ENCODE measurements at places on chromosomes 12 and 14.
A peak's percentile ranks its signal among the peaks of the same experiment; 100 is the strongest.

GRCh38 chr12:45988264-45988663 lies 2.1 kb downstream of the SCAF11 start:
- no peak for DNase-seq

DNA sequence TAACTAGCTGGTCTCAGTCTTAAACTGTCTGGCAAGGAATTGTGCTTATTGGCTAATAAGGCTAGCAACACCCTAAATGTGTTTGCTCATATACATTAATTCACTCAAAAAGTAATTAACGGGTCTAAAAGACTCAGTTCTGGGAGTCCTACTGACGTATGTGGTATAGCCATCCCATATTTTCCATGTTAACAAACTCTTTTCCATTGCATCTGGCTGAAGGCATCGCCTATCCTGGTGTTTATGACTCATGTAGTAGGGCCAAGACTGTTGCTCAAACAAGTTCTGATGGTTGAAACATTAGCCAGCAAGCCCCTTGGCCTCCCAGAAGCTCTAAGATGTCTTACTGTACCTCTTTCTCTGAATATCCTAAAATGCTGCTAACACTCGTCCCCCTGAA lies 98.5 kb downstream of the PHLDA1 start:
- no peak for DNase-seq

DNA sequence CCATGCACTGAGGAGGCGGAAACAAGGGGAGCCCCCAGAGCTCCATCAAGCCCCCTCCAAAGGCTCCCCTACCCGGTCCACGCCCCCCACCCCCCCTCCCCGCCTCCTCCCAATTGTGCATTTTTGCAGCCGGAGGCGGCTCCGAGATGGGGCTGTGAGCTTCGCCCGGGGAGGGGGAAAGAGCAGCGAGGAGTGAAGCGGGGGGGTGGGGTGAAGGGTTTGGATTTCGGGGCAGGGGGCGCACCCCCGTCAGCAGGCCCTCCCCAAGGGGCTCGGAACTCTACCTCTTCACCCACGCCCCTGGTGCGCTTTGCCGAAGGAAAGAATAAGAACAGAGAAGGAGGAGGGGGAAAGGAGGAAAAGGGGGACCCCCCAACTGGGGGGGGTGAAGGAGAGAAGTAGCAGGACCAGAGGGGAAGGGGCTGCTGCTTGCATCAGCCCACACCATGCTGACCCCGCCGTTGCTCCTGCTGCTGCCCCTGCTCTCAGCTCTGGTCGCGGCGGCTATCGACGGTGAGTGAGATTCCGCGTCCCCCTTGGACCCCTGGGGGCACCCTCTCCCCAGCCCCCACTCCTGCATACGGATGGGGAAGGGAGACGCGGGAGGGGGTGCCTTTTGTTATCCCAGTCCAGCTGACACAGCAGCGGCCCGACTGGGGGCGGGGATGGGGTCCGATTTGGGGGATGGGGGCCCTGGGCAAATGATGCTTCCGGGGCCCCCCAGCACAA lies 400 bp downstream of the LRP1 start:
- DNase-seq = no peak

GRCh38 chr14:72709916-72710611 lies 183.8 kb downstream of the DPF3 start:
- no peak for DNase-seq

GRCh38 chr12:32659908-32660440 lies 19.1 kb upstream of the DNM1L start:
- DNase-seq = no peak

DNA sequence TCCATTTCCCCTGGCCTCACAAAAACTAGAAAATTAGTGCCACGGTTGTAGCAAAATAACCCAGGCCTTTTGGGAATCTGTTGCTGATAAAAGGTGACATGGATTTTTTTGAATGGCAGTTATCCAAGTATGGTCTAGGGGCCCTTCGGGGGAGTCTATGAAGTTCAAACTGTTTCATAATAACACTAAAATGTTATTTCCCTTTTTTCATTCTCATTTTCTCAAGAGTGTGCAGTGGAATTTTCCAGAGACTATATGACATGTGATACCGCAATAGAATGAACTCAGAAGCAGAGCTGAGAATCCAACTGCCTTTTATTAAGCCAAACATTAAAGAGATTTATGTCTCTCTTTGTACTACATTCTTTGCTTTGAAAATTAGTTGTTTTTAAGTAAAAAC lies 26.9 kb downstream of the GSTZ1 start:
- DNase-seq = no peak

GRCh38 chr12:54708826-54709225 lies 60.7 kb upstream of the DCD start:
- DNase-seq = no peak

DNA sequence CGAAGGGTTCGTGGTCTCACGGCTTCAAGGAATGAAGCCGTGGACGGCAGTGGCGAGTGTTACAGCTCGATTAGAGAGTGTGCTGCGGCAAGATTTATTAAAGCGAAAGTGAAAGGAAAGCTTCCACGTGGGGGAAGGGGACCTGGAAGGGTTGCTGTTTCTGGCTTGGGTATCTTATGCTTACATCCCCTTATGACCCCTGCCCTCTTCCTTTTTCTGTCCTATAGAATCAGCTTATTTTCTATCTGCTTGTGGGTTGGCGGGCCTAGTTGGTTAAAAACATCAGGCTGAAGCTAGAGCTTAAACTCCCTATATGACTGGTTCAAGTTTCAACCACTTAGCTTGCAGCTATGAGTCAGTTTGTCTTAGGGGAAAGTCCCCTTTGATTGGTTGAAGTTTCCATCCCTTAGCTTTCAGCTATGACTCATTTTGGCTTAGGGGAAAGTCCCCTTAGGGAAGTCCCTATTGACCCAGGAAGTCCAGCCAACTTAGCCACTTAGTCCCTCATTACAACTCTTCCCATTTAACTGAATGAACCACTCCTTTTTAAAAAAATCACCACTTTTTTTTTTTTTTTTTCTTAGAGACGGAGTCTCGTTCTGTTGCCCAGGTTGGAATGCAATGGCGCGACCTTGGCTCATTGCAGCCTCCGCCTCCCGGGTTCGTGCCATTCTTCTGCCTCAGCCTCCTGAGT lies 1494.7 kb upstream of the TMEM132C start:
- DNase-seq = peak; percentile 72

DNA sequence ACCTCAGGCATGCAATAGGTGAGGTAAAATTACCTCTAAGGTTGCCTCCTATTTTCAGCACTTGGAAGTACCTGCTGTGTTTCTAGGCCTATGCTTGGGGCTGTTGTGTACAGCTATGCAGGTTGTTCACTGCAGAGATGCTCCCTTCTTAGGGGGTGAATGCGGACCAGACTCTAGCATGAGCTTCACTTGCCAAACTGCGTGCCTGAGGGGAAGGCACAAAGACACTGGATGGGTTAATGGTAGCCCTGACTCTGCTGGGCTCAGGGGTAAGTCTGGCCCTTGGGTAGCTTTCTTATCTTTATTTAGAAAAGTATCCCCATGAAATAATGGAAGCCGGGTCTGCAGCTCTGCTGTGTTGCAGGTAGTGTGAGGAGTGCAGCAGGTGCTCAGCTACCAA lies 35.7 kb downstream of the B4GALNT3 start:
- no peak for DNase-seq

DNA sequence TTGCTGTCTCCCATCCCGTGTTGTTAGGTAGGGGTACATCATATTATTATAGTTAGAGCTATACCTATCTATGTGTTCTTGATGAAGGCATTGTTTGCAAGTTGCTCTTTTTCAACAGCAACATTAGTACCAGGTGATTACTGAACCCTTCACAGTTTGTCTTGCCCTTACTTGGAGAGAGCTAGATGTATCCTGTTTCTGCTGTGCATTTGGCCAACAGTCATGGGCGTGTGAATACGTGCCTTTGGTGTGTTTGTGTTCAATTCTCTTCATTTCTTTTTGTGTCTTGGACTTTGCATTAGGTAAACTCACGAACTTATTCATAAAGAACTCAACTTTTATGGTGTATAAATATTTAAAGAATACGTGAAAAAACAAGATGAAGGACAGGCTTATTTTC lies 14.3 kb downstream of the ARF6 start:
- DNase-seq = no peak

DNA sequence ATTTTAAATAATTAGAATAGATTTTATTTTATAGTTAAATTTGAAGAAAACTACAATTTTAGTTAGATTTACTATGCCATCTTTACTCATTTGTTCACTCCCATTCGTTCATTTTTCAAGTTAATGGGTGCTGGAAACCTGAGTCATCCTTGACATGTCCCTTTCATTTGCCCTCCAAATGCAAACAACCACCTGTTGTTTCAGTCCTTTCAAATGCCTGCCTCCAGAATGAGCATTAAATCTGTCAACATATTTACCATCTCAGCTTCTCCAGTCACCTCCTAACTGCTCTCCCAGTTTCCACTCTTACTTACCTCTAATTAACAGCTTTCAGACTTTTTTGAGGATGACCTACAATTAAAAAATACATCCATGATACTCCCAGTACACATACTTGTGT lies 375.5 kb downstream of the RAD51B start:
- no peak for DNase-seq

GRCh38 chr12:41585784-41586183 lies 397.7 kb downstream of the PDZRN4 start:
- DNase-seq = no peak

GRCh38 chr14:59918824-59919569 lies 947 bp upstream of the LRRC9 start:
- DNase-seq = no peak

- no peak for DNase-seq
These were observed 17.0 kb upstream of the NUDT4 start for GRCh38 chr12:93360688-93361087.

DNA sequence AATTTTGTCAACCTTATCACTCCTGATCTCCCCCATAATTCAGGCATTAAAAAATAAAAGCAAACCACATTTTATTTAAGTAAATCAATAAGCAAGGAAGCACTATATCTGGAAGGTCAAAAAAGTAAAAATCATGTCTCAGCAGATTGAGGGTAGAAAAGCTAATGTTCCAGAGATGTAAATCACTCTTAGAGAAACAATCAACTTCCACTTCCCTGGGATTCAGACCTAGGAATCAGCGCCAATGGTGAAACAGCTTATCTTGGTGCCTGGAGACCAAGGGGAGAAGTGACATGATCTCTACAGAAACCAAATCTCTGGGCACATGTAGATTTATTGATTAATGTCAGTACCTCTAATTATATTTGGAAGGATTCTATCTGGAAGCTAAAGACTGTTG lies 10.9 kb upstream of the SNX6 start:
- DNase-seq = no peak

GRCh38 chr12:56486694-56487093 lies 1.3 kb downstream of the GLS2 start:
- DNase-seq = no peak

- no peak for DNase-seq
These were observed 443.5 kb upstream of the RGS6 start for GRCh38 chr14:71488703-71489191.

GRCh38 chr14:81390696-81391095 lies 9.4 kb downstream of the STON2 start:
- DNase-seq = no peak

GRCh38 chr12:113485330-113485729 lies 13.7 kb upstream of the LHX5 start:
- no peak for DNase-seq

DNA sequence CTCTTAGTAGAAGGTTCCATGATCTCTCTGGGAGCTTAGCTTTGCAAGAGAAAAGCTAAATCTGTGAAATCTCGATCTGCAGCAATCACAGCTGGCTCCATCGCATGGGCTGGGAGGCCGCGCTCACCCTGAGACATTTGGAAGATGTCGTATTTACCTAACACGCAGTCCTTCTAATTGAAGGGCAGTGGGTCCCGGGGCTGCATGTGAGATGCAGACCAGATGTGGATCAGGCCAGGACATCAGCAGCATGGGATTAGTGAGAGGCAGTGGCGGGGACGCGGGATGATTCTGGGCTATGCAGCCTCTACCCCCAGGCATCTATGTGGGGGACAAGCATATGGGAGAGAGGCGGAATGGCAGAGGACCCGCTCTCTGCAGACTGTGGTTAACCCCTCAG lies 312.4 kb upstream of the RTL1 start:
- DNase-seq = no peak

GRCh38 chr12:70637303-70638085 lies at the start of gene PTPRB:
Gene PTPRB, minus strand, starts transcription at chr12:70637429. Its CDS starts 34 bp downstream, at chr12:70637395.
- DNase-seq = no peak

Measured in central memory CD4-positive, alpha-beta T cell (primary cell).